Activated naive CD8-positive, alpha-beta T cell treated with anti-CD3 and anti-CD28 coated beads, Interleukin-2, amount 10 ng/mL, durations not matched to agents 7 days and 5 days (primary cell): ENCODE measurements at places on chromosomes 2 and 18. TPM values are rescaled to one million over a fixed set of nuclear protein-coding genes. Genes with fewer than 3 reads are reported as not detected.

The ZNF804A gene
- total RNA-seq: not detected

The EML6 gene
- 2.1 TPM for total RNA-seq

- H3K4me1 ChIP-seq: no peaks in the 10 kb centered on the region
- H3K36me3 ChIP-seq: no peaks in the 10 kb centered on the region
- H3K27ac ChIP-seq: no peak overlapping the region
- peaks cover 33% of the 10 kb centered on the region for H3K27me3 ChIP-seq
Measured at GRCh38 chr2:240799033-240799820, 20.8 kb downstream of the KIF1A start.

GRCh38 chr2:158464426-158465281 lies 7.9 kb downstream of the PKP4 start:
- DNase-seq: no peak
- H3K36me3 ChIP-seq: peaks cover 4% of the 10 kb centered on the region
- H3K4me3 ChIP-seq: no peak overlapping the region
- peaks cover 10% of the 10 kb centered on the region for H3K4me1 ChIP-seq

DNA sequence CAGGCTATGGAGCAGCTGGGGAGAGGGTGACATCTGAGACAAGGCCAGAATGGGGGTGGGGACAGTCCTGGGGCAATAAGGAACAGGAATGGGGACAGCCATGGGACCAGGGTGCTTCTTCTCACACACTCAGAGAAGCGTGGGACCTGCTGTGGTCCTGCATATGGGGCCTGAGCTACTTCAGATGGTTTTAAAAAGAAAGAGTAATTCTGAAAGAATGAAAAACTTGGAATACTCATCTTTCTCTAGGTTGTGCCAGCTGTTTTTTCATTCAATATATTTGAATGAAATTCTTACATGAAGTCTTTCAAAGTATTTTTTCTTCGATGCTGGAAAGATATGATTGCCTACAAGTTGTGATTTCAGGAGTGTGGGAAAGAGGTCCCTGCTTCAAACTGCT lies 227.5 kb upstream of the APCDD1 start:
- no peaks in the 10 kb centered on the region for H3K27me3 ChIP-seq
- no peaks in the 10 kb centered on the region for H3K36me3 ChIP-seq
- H3K27ac ChIP-seq: no peak overlapping the region
- H3K4me3 ChIP-seq: no peak overlapping the region
- H3K4me1 ChIP-seq: no peaks in the 10 kb centered on the region
- DNase-seq: no peak

- H3K27me3 ChIP-seq: peaks cover 3% of the 10 kb centered on the region
- H3K4me1 ChIP-seq: no peaks in the 10 kb centered on the region
Measured at GRCh38 chr18:45253973-45254708, 361.1 kb upstream of the SLC14A2 start.

GRCh38 chr18:10170375-10170774 lies 256.6 kb downstream of the VAPA start:
- no peak overlapping the region for H3K27ac ChIP-seq
- no peaks in the 10 kb centered on the region for H3K4me1 ChIP-seq
- H3K36me3 ChIP-seq: no peaks in the 10 kb centered on the region
- no peak overlapping the region for H3K4me3 ChIP-seq
- no peak for DNase-seq

DNA sequence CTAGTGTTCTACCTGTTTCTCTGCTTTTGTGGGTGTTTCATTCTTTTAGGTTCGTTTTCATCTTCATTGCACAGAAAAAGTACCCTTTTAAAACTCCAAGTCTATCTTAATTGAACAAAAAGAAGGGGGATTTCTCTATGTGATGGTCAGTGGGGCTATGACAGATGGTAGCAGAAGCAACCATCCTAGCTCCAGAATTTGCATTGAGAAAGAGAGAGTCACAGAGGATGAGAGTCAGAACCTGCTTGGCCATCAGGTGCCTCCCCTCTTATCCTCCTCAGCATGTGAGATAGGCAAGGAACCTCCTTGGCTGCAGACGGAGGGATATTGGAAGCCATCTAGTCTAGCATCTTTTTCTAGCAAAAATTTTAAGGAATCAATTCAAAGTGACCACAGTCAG lies 398.0 kb upstream of the DCC start:
- H3K27me3 ChIP-seq: no peaks in the 10 kb centered on the region
- no peak overlapping the region for H3K27ac ChIP-seq
- H3K4me3 ChIP-seq: no peak overlapping the region
- no peaks in the 10 kb centered on the region for H3K36me3 ChIP-seq
